Prostate gland (tissue), 2 donors: ENCODE measurements at places on chromosomes 2 and 18.

- DNase-seq, result peak; percentile 83
Measured at GRCh38 chr2:241188361-241189092, at the start of gene ANO7. TSS of gene ANO7 (plus strand) at chr2:241188677. CDS start at chr2:241190064, 1,387 bp downstream.

DNA sequence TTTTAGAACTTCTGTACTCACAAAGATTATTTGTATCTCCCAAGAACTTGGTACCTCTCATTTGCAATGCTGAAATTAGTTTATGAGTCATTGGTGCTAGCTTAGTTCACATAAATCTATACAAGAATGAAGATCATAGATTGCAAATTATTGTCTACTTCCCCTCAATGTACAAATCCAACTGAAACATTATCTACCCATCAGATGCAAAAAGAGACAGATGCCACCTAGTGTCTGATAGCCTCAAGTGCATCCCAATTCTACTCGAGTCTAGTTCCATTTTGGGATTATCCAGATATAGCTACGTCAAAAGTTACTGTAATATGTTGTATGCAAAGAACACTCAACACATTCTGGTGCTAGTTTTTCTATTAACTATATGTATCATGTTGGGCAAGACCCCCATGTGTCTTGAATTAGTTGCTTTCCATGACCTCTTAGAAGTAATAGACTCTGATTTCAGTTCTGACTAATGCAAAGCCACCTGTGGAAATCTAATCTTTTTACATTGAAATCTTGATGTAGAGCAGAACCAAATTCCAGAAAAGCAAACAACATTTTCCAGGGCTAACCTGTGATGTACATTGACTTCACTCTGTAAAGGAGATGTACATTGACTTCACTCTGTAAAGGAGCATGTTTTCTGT lies 210.0 kb downstream of the RBM43 start:
- DNase-seq, result peak; percentile 22

- peak; percentile 93 for DNase-seq
Measured at GRCh38 chr2:28716265-28716865, 35.3 kb upstream of the PPP1CB start.

DNA sequence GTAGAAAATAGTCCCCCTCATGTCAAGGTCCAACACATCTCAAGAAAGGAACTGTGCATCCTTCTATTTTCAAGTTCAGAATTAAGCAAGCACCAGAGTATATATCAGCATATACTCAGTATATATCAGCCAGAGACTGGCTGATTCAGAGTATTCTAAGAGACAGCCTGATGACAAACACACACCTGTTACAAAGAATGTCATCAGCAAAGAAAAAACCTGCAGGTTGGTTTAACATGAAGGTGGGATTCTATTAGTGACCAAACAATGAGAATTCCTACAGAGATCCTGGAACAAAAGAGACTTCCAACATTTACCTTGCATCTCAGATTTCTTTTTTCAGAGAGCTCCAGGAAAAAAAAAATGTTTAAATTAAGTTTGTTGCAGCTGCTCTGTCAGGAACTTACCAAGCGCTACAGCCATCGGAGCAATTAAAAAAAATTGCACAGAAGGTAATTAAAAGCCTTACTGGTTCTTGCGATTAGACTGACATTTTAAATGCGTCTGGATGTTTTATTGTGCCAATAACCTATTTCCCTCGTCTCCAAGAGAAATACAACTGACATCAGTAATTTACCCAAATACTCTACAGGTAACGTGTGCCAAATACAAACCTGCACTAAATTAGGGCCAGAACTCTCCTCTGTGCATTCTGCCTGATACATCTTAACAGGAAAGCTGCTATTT lies 218.1 kb downstream of the HNMT start:
- DNase-seq, result no peak

DNA sequence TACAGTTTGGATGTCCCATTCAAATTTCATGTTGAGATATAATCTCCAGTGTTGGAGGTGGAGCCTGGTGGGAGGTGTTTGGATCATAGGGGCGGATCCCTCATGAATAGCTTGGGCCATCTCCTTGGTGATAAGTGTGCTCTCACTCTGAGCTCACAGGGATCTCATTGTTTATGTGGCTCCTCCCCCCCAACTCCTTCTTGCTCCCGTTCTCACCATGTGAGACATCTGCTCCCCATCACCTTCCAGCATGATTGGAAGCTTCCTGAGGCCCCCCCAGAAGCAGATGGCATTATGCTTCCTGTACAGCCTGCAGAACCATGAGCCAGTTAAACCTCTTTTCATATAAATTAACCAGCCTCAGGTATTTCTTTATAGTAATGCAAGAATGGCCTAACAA lies 3.0 kb upstream of the INPP1 start:
- no peak for DNase-seq

GRCh38 chr2:68700560-68700959 lies 34.1 kb upstream of the ARHGAP25 start:
- no peak for DNase-seq

GRCh38 chr2:225597911-225598310 lies 198.4 kb downstream of the NYAP2 start:
- no peak for DNase-seq

DNA sequence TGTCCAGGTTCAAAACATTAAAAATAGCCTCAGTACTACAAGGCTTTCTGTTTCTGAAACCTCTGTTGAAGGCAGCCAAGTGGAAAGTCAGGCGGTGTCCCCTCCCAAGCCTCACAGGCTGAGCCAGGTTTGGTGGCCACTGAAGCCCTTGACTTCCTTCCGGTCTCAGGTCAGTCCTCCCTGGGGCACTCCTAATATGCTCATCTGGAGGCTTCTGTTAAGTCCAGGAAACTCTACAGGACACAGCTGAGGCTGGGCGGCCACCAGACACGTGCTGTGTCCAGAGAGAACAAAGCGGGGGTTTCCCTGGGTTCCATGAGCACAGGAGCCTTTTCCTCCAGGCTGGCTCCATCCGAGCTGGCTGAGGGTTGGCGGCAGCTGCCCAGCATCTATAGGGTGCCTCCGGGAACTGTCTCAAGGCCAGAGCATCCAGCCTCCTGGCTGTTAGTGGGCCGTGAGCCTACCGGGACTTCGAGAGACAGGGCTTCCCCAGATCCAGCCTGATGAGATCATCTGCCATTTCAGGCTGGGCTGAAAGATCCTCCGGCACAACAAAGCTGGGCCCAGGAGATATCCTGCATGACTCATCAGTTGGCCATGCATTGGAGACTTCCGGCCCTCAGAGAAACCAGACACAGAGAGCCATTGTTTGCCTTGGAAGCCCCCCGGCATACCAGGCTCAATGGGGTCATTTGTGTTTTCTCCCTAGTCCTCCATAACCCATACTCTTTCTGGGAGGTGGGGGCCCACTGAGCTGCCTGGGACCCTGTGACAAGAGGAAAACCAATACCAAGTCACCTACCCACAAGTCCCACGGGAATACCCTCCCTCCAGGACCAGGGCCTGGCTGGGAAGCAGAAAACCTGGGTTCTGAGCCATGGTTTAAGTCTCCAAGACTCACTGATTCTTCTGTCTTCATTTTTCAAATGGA lies 71.7 kb downstream of the HS1BP3 start:
- peak; percentile 48 for DNase-seq

DNA sequence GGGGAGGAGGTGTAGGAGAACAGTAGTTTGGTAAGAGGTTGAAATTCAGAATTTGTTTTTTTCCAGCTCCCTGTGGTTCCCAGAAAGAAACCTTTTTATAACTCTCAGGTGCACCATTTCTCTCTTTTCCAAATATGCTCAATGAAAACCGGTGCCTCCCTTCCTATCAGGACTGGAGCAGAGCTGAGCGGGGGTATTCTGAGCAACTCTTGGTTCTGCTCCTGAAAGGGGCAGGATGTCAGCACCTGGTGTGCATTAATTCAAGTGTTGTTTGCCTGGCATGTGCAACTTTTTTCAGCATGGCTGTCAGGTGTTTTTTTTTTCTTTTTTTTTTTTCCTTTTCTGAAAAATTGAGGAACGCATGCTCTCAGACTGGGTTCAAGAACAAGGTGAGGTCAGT lies 74.1 kb downstream of the MAPK4 start:
- no peak for DNase-seq

- DNase-seq, result no peak
Measured at GRCh38 chr2:147100406-147101035, 744.3 kb upstream of the ACVR2A start.

DNA sequence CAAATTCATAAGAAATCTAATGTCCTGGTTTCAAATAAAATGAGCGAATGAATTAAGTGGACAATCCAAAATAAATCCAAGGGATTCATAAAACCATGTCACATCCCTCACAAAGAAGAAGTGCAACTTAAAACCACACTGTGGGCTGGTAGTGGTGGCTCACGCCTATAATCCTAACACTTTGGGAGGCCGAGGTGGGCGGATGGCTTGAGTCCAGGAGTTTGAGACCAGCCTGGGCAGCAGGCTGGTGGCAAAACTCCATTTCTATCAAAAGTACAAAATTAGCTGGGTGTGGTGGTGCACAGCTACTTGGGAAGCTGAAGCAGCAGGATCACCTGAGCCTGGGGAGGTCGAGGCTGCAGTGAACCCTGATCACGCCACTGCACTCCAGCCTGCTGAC lies 25.4 kb downstream of the FAM98A start:
- DNase-seq, result no peak

DNA sequence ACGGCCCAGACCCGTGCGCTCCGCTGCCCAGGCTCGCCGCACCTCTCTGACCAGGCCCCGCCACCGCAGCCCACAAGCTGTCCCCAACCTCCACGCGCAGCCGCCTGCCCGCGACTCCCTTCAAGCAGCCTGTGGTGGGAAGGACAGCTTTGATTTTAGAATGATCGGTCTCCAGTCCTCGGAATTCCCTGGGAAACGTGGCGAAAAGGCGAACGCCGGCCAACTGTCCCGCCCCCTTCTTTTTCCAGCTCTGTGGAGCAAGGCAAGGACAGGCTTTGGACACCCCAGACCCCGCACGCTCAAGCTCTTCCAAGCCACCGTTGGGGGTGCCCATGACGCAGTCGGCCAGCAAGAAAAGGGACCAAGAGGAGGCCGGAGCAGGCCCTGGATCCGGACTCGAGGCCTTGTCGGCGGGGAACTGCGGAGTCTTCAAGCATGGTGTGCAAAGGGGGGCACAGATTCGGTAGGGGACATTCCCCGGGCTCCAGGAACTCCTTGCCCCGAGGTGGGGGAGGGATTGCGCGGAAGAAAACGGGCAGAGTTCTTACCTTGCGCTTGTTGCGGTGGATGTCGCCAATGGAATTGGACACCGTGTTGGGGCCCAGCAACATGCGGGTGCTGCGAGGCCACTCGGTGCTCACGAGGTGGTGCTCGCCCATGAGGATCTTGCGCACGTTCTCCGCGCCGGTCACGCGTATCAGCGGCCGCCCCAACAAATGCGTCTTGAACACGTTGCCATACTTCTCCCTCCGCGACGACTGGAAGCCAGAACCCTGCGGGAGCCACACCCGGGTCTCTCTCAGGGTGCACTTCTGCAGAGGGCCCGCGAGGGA lies 4.0 kb downstream of the CYP26B1 start:
- DNase-seq, result peak; percentile 3

GRCh38 chr2:210591663-210592062 lies 35.3 kb downstream of the CPS1 start:
- no peak for DNase-seq

- no peak for DNase-seq
Measured at GRCh38 chr18:79361766-79362522, 33.8 kb upstream of the NFATC1 start.

DNA sequence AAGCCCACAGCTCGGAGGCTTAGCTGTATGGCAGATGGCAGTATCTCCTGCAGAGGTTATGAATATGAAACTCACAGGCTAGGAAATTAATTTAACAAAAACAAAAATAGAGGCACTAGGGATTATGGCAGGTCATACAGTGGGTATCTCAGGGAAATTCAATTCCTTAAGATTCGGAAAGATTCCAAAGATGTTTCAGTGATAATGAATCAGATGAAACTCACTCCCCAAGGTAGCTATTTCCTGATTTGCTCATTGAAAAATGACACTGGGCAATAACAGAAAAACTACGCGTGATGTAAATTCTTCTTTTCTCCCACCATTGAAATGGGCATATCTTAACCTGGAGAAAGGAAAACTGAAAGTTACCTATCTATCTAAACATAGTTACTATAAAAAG lies 414.1 kb downstream of the STK39 start:
- no peak for DNase-seq

DNA sequence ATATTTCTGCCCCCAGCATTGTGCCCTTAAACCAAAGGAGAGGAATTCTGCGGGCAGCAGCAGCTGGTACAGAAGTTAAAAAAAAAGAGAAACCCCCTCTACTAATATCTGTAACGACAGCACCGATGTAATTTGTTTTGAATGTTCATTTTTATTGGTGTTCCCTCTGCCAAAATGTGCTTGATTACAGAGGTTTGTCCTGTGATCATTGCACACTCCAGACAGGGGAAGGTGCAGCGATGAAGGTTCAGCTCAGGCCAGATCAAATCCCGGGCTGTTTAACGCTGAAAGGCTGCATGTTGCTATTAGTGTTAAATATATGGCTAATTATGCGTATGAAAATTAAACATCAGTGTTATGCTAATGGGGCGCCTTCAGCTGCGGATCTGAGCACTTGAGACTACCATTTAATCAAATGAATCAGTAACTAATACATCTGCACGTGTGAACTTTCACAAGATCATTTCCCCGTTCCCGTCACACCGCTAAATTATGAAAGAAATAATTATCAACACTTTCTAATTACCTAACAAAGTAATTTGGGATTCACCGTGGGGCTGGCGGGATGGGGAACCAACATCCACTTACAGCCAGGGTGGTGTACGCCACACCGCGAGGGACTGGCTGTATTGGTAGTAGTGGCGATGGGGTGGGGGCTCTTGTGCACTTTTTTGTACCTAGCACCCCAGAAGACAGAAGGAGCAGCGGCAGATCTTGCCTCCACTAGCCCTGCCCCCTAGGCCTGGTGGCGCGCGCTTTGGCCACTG lies 1.5 kb upstream of the DLX1 start:
- DNase-seq, result no peak

GRCh38 chr2:71604726-71605120 lies 151.4 kb downstream of the DYSF start:
- DNase-seq, result no peak

DNA sequence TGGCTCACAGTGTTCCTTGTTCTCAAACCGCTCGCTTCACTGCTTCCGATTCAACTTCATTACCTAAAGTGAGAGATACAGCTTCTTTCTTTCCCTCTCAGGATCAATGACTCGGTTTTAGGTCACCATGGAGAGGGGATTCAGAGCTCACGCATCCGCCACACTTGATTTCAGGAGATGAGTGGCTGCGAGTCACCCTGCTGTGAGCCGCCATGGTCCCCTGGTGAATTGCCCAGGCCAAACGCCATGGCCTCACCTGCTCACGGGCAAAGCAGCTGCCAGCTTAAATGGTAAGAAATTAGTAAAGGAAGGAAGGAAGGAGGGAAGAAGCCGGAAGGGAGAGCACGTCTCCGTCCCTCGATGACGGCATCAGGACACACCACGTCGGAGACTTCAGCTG lies 60.5 kb downstream of the ADNP2 start:
- no peak for DNase-seq

DNA sequence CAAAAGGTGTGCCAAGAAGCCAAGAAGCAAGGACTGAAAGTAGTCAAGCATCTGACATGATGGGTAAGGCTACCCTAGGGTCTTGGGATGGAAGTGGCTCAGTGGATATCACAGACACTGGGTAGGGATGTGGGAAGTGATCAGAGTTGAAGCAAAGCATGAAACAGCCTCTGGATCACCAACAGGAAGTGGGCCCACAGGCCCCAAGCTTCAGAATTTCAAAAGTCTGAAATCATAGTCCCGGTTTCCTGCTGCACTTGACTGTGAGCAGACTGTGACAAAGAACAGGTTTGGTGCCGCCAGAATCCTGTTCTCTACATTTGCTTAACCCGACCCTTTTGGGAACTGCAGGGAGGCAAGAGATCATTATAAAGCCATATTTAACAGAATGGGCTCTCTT lies 57.4 kb downstream of the SP100 start:
- DNase-seq, result no peak
